H9 (cell line): ENCODE measurements at places on chromosomes 11 and 22. TPM values are rescaled to one million over a fixed set of nuclear protein-coding genes. Genes with fewer than 3 reads are reported as not detected.

Gene GAB4
- not detected in 2 replicates for total RNA-seq

DNA sequence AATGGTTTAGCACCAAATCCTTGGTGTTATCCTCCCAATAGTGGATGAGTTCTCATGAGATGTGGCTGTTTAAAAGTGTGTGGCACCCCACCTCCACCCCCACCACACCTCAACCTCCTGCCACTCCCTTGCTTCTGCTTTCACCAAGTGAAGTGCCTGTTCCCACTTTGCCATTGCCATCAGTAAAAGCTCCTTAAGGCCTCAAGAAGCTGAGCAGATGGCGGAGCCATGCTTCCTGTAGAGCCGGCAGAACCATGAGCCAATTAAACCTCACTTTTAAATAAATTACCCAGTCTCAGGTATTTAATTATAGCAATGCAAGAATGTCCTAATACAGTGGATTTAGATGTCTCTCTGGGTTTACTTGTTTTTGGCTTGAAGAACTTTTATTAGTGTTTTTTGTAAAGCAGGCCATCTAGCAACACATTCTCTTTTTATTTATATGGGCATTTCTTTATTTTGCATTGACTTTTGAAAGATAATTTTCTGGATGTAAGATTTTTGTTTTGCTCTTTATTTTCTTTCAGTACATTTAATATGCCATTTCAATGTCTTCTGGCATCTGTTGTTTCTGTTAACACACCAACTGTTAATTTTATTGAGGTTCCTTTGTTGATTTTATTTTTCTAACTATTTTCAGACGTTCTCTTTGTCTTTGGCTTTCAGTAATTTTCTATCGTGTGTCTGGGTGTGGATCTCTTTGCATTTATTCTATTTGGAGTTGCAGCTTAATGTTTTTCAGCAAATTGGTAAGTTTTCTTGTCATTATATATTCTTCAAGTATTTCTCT, 724.5 kb upstream of the CNTN5 start:
- DNase-seq = no peak
- no peaks in the 10 kb centered on the region for H3K36me3 ChIP-seq
- H3K4me1 ChIP-seq = no peaks in the 10 kb centered on the region
- H3K4me3 ChIP-seq = no peak overlapping the region
- no peaks in the 10 kb centered on the region for H3K27me3 ChIP-seq

- no peaks in the 10 kb centered on the region for H3K27me3 ChIP-seq
- peak overlapping the region; percentile 37 for H3K4me3 ChIP-seq
- no peaks in the 10 kb centered on the region for H3K4me1 ChIP-seq
- peak; percentile 75 for DNase-seq
- H3K36me3 ChIP-seq = no peaks in the 10 kb centered on the region
- no peak overlapping the region for H3K27ac ChIP-seq
Observed at GRCh38 chr11:13487661-13488030, 8.2 kb downstream of the PTH start.

GRCh38 chr11:14345668-14346067, 13.3 kb downstream of the RRAS2 start:
- no peak for DNase-seq
- no peaks in the 10 kb centered on the region for H3K27me3 ChIP-seq

DNA sequence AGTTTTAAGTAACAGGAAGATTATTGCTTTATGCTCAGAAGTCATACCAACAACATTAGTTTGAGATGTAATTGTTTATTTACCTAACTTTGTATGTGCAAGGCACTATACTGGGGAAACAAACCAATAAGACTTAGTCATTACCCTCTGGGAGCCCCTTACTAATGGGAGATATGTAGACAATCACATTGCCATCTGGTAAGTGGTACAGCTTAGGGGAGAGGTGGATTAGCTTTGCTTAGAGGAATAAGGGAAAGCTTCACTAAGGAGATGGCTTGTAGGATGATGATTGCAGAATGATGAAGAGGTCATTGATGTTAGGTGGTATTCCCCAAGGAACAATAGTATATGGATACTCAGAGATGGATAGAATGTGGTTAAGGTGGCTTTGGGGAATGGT, 17.5 kb downstream of the EMSY start:
- H3K27ac ChIP-seq = no peak overlapping the region
- no peaks in the 10 kb centered on the region; the same call in 1 of the 2 replicates for H3K4me1 ChIP-seq
- no peak for DNase-seq
- no peaks in the 10 kb centered on the region for H3K27me3 ChIP-seq
